ENCODE measurements at places on chromosomes 3 and 15.

- DNase-seq, result no peak
Measured at GRCh38 chr3:182954553-182955235, 25.6 kb downstream of the DCUN1D1 start.

DNA sequence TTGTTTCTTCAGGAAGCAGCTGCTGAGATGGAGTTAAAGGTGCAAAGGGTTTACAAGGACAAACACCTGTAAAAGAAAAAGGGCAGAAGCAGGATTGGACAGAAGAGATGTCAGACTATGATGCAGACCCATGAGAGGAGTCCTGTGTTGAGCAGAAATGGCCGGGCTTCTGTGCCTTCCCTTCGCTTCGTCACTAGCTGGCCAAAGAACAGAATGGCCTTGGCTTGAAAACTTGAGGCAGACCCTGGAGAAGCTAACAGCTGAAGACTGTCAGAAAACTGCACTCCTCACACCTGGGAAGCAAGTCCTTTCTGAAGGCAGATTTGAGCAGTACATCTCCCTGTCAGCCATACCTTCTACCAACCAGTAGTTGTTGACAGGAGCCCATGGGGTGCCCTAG is 8.4 kb upstream of the NMNAT3 start:
- no peak for DNase-seq

GRCh38 chr3:148255981-148256969 is 441.4 kb upstream of the AGTR1 start:
- DNase-seq, result no peak

DNA sequence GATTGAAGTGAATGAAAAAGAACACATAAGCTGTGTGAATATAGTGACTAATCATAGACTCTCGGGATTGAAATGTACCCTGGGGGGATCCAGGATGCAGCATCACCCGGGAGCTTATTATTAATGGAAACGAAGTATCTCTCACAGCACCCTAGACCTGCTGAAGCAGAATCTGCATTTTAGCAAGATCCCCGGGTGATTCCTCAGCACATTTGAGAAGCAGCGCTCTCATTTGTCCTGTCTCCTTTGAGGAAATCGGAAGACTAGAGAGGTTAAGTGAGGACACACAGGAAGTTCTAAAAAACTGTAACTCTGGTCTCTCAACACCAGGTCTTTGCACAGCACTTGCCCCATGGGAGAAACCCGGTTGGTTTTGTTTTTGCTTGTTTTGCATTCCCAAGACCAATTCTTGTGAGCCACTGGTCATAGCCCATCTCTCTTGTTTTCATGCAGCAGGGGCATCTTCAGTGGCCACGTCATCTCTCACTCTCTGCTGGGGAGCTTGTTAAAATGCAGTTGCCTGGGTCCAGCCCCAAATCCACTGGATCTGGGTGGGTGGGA is 30.2 kb downstream of the ZNF710 start:
- DNase-seq, result no peak

All from stimulated activated CD4-positive, alpha-beta T cell treated with anti-CD3 and anti-CD28 coated beads, TNF-alpha, amount 100 ng/mL, for 4 hours (primary cell).